Natural killer cell treated with Interleukin-12 subunit alpha and Interleukin-12 subunit beta and Interleukin-15 and Interleukin-18, amount 100 ng/mL, for 72 hours (primary cell): ENCODE measurements at places on chromosomes 2 and 18. TPM values are rescaled to one million over a fixed set of nuclear protein-coding genes. Genes with fewer than 3 reads are reported as not detected.

TTR gene
- not detected for total RNA-seq

KATNAL2 gene
- total RNA-seq: 0.95 TPM

B3GNT7 gene
- total RNA-seq: 12.6 TPM

DNA sequence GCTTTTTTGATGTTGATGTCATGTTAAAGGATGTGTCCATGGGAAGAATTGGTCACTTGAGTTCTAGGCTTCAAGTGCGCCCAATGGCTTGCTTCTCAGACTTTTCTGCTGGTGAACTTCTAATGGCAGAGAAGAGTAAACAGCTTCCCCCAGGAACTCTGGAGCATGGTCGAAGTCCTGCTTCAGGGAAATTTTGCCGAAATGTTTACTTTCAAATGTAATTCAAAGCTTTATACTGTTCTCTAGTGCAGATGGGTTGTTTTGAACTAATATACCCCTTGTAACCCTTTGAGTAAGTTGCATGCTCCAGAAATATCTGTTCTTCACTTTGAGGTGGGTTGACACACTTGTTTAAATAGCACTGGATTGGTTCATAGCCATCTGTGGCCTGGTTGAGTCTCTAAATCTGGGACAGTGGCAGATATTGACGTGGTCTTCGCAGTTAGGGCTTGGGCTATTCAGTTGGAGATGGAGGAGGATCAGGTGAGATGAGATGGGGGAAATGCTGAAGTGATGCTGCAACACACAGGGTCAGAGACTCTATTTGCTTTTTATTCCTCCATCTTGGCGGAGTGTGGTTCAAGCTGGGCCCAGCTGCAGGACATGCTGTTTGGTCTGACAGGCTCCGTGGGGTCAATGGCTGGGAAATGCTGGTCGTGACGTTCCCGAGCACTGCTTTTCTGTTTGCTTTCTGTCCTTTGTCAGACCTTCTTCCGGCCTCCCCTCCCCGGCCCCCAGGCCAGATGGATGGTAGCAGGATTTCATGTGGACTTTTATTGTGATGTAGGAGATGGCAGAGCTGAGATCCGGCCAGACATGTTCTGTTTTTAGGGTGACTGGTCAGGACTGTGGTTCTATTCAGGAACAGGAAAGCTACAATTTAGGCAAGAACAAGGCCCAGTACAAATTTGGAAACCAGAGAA is 35.9 kb downstream of the MYO1B start:
- DNase-seq: no peak

GRCh38 chr2:2873450-2873811 is 504.2 kb downstream of the EIPR1 start:
- DNase-seq: no peak

- no peak for DNase-seq
Observed at GRCh38 chr2:217816396-217816869, 186.4 kb downstream of the TNS1 start.

- DNase-seq: no peak
Observed at GRCh38 chr2:132496555-132496954, 80.0 kb downstream of the GPR39 start.

DNA sequence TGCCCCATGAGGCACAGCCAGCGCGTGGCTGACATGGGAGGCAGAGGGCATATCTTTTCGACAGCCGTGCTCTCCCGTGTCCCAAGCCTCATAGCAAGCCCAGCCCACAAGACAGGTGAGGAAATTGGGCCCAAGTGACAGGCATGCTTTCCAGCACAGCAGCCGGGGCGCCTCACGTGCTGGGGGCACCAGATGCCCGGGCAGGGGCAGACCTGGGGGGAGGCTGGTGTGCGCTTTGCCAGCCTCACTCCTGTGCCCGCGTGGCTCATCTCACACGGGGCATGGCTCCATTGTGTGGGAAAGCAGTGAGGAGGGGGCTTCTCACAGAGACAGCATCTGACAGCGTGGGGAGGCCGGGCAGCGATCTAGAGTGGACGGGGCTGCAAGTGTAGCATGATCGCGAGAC is 93.2 kb downstream of the USP40 start:
- no peak for DNase-seq

GRCh38 chr2:236862961-236863728 is 222.5 kb upstream of the COPS8 start:
- DNase-seq: no peak

GRCh38 chr18:44759925-44760342 is 79.2 kb downstream of the SETBP1 start:
- no peak for DNase-seq

- DNase-seq: no peak
Observed at GRCh38 chr2:137237055-137237454, 471.7 kb downstream of the THSD7B start.

GRCh38 chr2:150476809-150477302 is 10.6 kb downstream of the RND3 start:
- DNase-seq: no peak

- DNase-seq: no peak
Observed at GRCh38 chr2:81437456-81438000, 1133.0 kb upstream of the LRRTM1 start.

GRCh38 chr18:68409576-68409975 is 305.3 kb downstream of the TMX3 start:
- DNase-seq: no peak
